ENCODE measurements at places on chromosomes 2 and 18. TPM values are rescaled to one million over a fixed set of nuclear protein-coding genes. Genes with fewer than 3 reads are reported as not detected.
A peak's percentile ranks its signal among the peaks of the same experiment; 100 is the strongest.

The DLGAP1 gene
- 2.8 TPM for total RNA-seq

The TLX2 gene
- not detected for total RNA-seq

- no peaks in the 10 kb centered on the region for H3K36me3 ChIP-seq
- no peak overlapping the region for H3K4me3 ChIP-seq
- no peaks in the 10 kb centered on the region for H3K4me1 ChIP-seq
- H3K27ac ChIP-seq, result no peak overlapping the region
Measured at GRCh38 chr18:45106331-45106774, 425.7 kb downstream of the SETBP1 start.

- H3K27me3 ChIP-seq, result no peaks in the 10 kb centered on the region
- H3K4me1 ChIP-seq, result no peaks in the 10 kb centered on the region
- no peak for DNase-seq
- H3K4me3 ChIP-seq, result no peak overlapping the region
Measured at GRCh38 chr18:64791236-64791635, 642.3 kb upstream of the LINC00305 start.

The RGPD8 gene
- total RNA-seq, result 10.2 TPM

The EGR4 gene
- total RNA-seq, result not detected

DNA sequence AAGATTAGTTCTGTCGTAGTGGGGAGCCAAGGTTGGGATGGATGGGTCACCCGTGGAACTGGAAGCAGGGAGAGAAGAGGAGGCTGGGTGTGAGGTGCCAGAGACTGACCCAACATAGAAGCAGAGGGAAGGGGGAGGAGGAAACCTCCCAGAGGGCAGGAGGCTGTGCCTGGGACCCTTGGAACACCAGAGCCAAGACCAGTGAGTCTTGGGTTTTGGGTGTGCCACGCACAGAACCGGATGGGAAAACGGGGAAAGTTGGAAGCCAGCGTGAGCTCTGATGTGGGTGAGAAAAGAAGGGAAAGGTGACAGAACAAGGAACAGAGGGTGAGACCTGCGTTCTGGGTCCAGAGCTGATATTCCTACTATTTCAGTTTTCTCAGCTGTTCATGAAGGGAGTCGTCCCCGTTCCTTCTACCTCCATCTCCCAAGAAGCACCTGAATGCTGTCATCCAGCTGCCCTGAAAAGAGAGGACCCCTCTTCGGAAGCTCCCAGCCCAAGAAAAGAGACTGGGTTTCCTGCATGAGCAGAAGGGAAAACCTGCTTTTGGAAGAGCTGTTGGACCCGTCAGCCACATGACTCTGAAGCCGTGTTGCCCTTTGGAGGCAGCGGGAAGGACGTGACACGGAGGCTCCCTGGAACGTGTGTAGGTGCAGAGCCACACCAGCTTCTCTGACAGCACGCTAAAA lies 250.1 kb downstream of the NDUFA10 start:
- H3K36me3 ChIP-seq, result no peaks in the 10 kb centered on the region
- peaks cover 22% of the 10 kb centered on the region for H3K4me1 ChIP-seq
- no peak overlapping the region for H3K4me3 ChIP-seq
- peaks cover 40% of the 10 kb centered on the region for H3K27me3 ChIP-seq
- H3K27ac ChIP-seq, result no peak overlapping the region

DNA sequence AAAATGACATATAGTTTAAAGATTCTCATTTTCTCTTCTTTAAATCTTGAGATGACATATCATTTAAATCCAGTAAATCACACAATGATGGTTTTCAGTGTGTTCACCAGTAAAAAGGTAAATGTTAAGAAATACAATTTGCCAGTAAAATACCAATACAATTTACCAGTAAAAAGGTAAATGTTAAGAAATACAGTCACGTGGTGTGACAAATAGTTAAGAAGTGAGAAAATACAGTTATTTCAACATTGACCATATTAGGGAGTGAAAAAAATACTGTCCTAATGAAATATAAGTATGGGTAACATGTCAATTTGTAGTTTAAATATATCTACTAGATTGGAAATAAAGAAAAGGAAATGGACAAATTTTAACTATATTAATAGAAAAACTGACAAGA lies 80.5 kb downstream of the DLGAP1 start:
- no peak for DNase-seq

- no peaks in the 10 kb centered on the region for H3K4me1 ChIP-seq
- H3K27me3 ChIP-seq, result no peaks in the 10 kb centered on the region
- no peaks in the 10 kb centered on the region for H3K36me3 ChIP-seq
- DNase-seq, result no peak
Measured at GRCh38 chr2:14903709-14904374, 271.3 kb downstream of the LRATD1 start.

DNA sequence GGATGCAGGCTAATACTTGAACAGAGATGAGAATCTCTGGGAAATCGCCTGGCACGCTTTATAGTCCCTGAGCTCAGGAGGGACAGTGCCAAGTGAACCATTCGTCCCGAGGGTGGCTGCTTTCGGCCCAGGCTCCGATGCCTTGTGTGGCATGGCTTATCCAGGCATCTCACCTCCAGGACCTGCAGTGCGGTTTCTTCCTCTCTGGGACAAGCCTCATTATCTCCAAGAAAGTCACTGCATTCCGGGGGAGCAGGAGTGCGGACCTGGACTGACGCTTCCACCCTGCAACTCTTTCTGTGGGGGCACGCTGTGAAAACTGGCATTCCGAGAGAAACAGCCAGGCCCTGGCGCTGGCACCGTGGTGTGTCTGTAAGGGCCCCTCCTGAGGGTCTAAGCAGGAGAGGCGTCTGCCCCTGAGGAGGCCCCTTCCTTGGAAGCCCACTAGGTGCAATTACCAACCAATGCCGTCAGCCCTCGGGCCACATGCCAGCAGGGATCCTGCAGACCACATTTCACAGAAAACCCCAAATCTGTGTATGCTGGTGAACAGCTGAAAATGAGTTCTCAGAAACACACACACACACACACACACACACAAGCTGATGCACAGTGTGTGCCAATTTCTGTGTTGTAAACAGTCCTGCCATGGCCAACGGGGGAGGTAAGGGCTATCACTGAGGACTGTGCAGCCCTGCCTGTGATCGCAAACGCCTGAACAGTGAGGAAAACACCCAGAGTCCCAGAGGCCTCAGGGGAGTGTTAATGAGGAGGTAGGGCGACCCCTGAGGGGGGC lies 351.9 kb upstream of the SALL3 start:
- peak; percentile 19 for DNase-seq
- no peaks in the 10 kb centered on the region for H3K36me3 ChIP-seq
- H3K27ac ChIP-seq, result no peak overlapping the region

DNA sequence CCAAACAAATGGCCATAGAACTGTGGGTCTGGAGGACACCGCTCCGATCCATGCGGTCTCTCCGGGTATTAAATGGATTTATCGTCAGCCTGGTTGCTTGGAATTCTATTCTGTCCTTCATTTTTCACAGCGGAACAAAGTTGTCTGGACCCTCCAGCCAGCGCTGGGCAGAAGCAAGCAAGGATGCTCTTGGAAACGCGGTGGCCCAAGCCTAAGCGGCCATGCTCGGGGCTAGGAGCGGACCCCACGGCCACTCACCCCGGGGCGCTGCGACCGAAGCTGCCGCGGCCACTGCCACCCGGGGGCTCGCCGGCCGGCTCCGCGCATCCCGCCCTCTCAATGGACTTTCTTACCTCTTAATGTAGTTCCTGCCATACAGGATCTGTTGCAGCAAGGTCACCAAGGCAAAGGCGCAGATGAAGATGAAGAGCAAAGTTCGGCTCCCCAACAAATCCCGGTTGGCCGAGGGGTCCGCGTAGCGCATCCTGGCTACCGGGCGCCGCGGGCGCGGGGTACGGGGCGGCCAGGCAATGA lies 761 bp downstream of the ST8SIA5 start:
- no peak overlapping the region for H3K27ac ChIP-seq
- peaks cover 20% of the 10 kb centered on the region for H3K4me1 ChIP-seq
- peaks cover 62% of the 10 kb centered on the region for H3K27me3 ChIP-seq
- peak overlapping the region; percentile 35 for H3K4me3 ChIP-seq

DNA sequence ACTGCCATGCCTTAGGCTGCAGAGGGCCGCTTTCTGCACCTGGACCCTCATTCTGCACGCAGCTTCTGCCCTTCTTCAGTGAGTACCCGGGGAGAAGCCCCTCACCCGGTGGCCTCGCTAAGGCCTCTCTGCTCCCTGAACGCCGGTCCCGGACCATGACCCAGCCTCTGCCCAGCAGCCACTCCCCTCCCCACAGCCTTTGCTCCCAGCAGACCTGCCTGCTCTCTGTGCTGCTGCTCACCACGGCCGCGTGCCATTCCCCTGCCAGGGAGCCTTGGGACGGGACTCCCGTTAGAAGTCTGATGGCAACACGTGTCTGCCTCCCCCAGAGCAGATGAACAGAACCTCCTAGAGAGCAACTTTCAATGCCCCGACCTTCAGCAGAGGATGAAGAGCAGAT lies 282.8 kb downstream of the NDUFA10 start:
- H3K27me3 ChIP-seq, result peaks cover 3% of the 10 kb centered on the region
- H3K4me3 ChIP-seq, result no peak overlapping the region
- no peak for DNase-seq
- no peaks in the 10 kb centered on the region for H3K36me3 ChIP-seq
- peaks cover 14% of the 10 kb centered on the region for H3K4me1 ChIP-seq

The LRP2 gene
- 0.13 TPM for total RNA-seq

GRCh38 chr2:64516651-64517510 lies 7.2 kb upstream of the AFTPH start:
- DNase-seq, result no peak
- H3K27ac ChIP-seq, result no peak overlapping the region
- H3K36me3 ChIP-seq, result no peaks in the 10 kb centered on the region
- H3K4me1 ChIP-seq, result no peaks in the 10 kb centered on the region
- H3K4me3 ChIP-seq, result no peak overlapping the region

The NTSR2 gene
- total RNA-seq, result not detected

DNA sequence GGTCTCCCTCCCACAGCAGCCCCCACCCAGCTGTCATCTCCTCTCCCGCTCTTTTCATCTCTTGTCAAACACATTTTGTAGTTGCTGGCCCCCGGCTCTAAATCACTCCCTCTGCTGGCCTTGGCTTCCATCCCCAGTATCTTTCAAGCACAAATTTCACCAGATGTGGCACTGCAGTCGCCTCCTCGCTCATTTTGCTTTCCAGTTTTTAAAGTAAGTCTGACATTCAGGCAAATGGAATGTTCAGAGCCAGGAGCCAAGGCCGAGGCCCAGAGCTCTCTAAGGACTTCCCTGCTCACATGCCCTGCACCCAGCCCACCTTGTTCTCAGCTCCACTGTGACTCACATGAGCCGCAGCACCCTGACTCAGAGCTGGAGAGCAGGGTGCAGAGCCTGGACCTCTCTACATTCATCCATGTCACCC lies 158.4 kb downstream of the GALNT14 start:
- H3K36me3 ChIP-seq, result no peaks in the 10 kb centered on the region
- H3K27me3 ChIP-seq, result peaks cover 4% of the 10 kb centered on the region
- no peak overlapping the region for H3K27ac ChIP-seq
- no peak overlapping the region for H3K4me3 ChIP-seq
- peaks cover 22% of the 10 kb centered on the region for H3K4me1 ChIP-seq
- peak; percentile 48 for DNase-seq

GRCh38 chr18:9506046-9506792 lies 30.9 kb downstream of the RALBP1 start:
- no peaks in the 10 kb centered on the region for H3K27me3 ChIP-seq
- no peak overlapping the region for H3K4me3 ChIP-seq
- DNase-seq, result no peak
- H3K4me1 ChIP-seq, result no peaks in the 10 kb centered on the region
- peaks cover 5% of the 10 kb centered on the region for H3K36me3 ChIP-seq

The LRRTM1 gene
- total RNA-seq, result 0.27 TPM

The CYRIA gene
- 3.9 TPM for total RNA-seq

The LIPG gene
- 6.3 TPM for total RNA-seq

- H3K27me3 ChIP-seq, result no peaks in the 10 kb centered on the region
Measured at GRCh38 chr18:12694032-12694431, 8.5 kb downstream of the CEP76 start.

The TMEM150A gene
- 7.9 TPM for total RNA-seq

The EVA1A gene
- total RNA-seq, result 6.9 TPM

GRCh38 chr2:218047536-218048225 lies 21.4 kb upstream of the RUFY4 start:
- H3K27ac ChIP-seq, result no peak overlapping the region
- DNase-seq, result no peak
- no peaks in the 10 kb centered on the region for H3K36me3 ChIP-seq

The TMEM163 gene
- 0.66 TPM for total RNA-seq

DNA sequence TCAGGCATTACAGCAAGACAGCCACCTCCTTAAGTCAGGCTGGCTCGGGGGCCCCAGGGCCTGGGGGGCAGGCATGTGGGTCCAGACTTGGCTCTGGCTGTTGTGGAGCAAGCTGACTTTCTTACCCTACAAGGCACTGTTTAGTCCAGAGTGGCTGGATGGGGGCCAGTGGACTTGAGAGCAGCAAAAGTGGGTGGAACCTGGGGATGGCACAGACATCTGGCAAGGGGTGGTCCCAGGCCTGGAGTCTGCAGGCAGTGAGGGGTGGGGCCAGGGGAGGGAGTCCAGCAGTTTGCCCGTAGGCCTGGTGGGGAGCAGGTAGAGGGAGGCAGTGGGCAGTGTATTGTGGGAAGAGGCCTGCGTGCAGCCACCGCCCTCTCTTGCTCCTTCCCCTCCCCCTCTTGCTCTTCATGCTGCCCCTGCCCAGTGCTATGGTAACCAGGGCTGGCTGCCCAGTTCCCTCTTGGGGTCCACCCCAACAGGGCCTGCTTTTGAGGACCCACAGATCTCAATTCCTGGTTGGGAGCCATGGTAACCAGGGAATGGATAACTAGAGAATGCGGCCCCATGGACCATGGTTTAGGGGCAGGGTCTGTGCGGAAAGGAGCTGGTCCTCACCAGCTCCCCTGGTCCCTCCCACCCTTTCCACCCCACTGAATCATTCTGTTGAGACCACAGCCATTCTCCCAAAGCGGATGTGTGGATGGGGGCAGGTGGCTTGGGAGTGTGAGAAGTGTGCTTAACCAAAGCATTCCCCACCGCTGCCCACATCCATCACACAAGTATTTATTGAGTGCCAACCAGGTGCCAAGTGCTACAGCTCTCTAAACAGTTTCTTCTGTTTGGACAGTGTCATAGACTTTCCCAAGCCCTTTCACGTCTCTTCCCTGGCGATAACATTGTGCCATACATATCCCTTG lies 19.3 kb downstream of the SPEG start:
- peak overlapping the region; percentile 81 for H3K27ac ChIP-seq
- peaks cover 74% of the 10 kb centered on the region for H3K36me3 ChIP-seq
- peaks cover 70% of the 10 kb centered on the region for H3K4me1 ChIP-seq
- DNase-seq, result peak; percentile 79

GRCh38 chr2:8915941-8916340 lies 78.5 kb upstream of the KIDINS220 start:
- no peaks in the 10 kb centered on the region for H3K27me3 ChIP-seq
- no peak for DNase-seq
- no peaks in the 10 kb centered on the region for H3K4me1 ChIP-seq
- no peak overlapping the region for H3K27ac ChIP-seq
- H3K36me3 ChIP-seq, result no peaks in the 10 kb centered on the region

GRCh38 chr2:225889452-225889851 lies 489.9 kb downstream of the NYAP2 start:
- no peak overlapping the region for H3K4me3 ChIP-seq
- no peaks in the 10 kb centered on the region for H3K36me3 ChIP-seq
- DNase-seq, result peak; percentile 94
- H3K4me1 ChIP-seq, result peaks cover 2% of the 10 kb centered on the region
- H3K27me3 ChIP-seq, result no peaks in the 10 kb centered on the region

The PLA2R1 gene
- total RNA-seq, result 3.8 TPM

- H3K4me1 ChIP-seq, result no peaks in the 10 kb centered on the region
- H3K27me3 ChIP-seq, result no peaks in the 10 kb centered on the region
- no peak overlapping the region for H3K27ac ChIP-seq
- H3K4me3 ChIP-seq, result no peak overlapping the region
- no peaks in the 10 kb centered on the region for H3K36me3 ChIP-seq
Measured at GRCh38 chr2:189638301-189639006, 22.8 kb upstream of the ASNSD1 start.

Data from muscle of leg (tissue), 16 donors.